Thymus (tissue), 14 donors: ENCODE measurements at places on chromosomes 7 and 10.

DNA sequence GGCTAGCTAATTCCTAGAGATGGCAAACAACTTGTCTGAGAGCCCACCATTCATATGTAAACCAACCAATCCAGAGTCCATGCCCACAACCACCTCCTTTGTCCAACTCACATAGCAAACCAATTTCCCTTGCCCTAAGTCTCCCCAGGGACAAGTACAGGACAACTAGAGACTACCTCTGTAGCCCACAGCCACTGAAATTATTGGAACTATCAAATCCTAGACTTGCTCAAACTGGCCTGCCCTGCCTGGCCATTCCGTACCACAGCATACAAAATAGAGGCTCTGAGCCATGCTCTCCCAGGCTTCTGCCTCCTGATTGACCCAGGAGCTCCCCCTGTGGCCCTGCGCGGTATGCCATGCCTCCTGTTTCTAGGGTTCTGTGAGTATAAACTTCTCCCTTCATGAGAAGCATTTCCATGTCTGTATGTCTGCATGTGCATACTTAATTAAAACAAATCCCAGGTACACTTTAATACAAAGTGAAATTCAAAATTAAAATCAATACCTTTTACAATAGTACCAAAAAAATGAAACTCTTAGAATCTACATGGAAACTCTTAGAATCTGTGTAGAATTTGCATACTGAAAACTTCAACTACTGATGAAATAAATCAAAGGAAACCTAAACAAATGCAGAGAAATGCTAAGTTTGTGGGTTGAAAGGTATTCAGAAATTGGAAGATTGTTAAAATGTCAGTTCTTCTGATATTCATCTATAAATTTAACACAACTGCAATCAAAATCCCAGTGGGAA, 4.0 kb upstream of the HECW1 start:
- H3K4me3 ChIP-seq, result no peak overlapping the region
- no peak overlapping the region for H3K27ac ChIP-seq
- peaks cover 34% of the 10 kb centered on the region for H3K27me3 ChIP-seq
- no peak for DNase-seq
- no peaks in the 10 kb centered on the region for H3K4me1 ChIP-seq

DNA sequence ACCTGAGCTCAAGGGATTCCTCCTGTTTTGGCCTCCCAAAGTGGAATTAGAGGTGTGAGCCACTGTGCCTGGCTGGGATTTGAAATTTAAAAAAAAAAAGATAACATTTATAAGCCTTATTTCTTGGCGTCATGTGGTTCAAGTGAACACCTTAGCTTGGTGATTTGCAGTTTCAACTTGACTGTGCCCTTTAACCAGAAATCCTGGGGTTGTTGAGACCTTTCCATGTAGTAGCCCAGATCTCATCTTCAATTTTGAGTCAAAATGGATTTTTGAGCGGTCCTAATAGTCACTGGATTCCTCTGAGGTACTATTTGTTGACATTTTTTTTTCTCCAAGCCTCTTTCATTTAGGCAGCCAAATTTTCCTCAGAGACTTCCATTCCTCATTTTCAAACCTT, 29.5 kb upstream of the FBXW4 start:
- H3K4me3 ChIP-seq, result no peak overlapping the region
- no peak for DNase-seq
- H3K36me3 ChIP-seq, result no peaks in the 10 kb centered on the region

DNA sequence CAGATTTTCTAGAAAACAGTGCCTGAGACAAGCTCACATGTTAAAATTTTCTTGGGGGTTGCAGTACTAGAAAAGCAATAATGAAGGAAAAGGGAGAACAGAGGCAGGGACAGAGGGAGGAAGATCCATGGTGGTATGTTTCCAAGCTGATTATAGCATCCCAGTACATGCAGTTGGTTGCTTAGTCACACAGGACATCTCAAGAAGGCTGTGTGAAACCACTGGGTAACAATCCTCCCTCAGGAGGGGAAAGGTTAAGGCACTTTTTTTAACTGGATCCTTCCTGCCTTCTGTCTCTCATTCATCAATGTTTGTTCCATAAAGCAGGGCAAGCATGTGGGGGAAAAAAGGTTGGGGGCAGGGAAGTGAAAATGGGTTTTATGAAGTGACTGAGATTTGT, 6.1 kb upstream of the IMMP2L start:
- H3K4me3 ChIP-seq, result no peak overlapping the region
- H3K27me3 ChIP-seq, result no peaks in the 10 kb centered on the region

DNA sequence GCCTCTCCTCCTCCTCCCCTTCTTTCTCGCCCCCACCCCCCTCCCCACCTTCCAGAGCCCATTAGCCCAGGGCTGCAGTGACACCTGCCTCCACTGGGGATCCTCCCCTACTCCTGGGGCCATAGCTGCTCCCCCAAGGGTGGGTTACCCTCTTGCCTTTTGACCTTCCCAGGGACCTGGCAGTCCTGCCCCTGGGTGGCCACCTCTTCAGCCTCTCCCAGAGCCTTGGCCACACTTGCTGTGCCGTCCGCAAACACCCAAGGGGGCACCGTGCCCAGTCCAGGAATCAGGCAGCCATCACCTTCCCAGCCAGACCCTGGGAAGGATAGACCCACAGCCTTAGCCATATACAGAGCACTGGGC, 19.8 kb upstream of the CLDN4 start:
- no peak for DNase-seq
- H3K4me3 ChIP-seq, result no peak overlapping the region
- H3K27me3 ChIP-seq, result no peaks in the 10 kb centered on the region

- no peaks in the 10 kb centered on the region for H3K4me1 ChIP-seq
- H3K36me3 ChIP-seq, result no peaks in the 10 kb centered on the region
- no peak overlapping the region for H3K4me3 ChIP-seq
- H3K27ac ChIP-seq, result no peak overlapping the region
These were observed 16.1 kb upstream of the TSPAN12 start for GRCh38 chr7:120874016-120874415.

GRCh38 chr10:49347342-49347741, 48.4 kb downstream of the C10orf71 start:
- no peaks in the 10 kb centered on the region for H3K36me3 ChIP-seq
- DNase-seq, result no peak
- H3K4me1 ChIP-seq, result peaks cover 6% of the 10 kb centered on the region
- H3K27me3 ChIP-seq, result no peaks in the 10 kb centered on the region
- H3K27ac ChIP-seq, result no peak overlapping the region
- H3K4me3 ChIP-seq, result no peak overlapping the region

GRCh38 chr10:70481831-70482530, 3.4 kb downstream of the PALD1 start:
- H3K4me1 ChIP-seq, result peaks cover 43% of the 10 kb centered on the region
- no peak for DNase-seq
- no peak overlapping the region for H3K27ac ChIP-seq
- peaks cover 6% of the 10 kb centered on the region for H3K27me3 ChIP-seq
